ENCODE measurements at places on chromosomes 6 and 20.

DNA sequence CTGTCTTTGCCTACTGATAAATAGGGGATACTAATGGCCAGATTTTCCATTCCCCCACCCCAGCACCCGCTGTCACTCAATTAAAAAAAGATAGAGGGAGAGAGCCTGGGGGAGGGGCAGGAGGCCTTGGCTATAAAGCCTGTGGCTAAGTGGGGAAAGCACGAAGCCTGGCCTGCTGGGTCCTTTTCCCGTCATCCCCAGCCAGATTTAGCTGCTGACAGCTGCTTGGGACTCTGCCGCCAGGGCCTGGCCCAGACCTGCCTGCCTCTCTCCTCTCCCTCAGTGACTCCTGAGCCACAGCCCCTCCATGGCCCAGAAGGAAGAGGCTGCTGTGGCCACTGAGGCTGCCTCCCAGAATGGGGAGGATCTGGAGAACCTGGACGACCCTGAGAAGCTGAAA lies at the start of gene APOBEC2:
Gene APOBEC2 (plus strand): TSS at position 162 of the 400 bp plus-strand sequence. CDS start 146 bp downstream, at position 308.
- no peak for DNase-seq

GRCh38 chr6:133241901-133242636 lies 912 bp downstream of the EYA4 start:
- DNase-seq: no peak

DNA sequence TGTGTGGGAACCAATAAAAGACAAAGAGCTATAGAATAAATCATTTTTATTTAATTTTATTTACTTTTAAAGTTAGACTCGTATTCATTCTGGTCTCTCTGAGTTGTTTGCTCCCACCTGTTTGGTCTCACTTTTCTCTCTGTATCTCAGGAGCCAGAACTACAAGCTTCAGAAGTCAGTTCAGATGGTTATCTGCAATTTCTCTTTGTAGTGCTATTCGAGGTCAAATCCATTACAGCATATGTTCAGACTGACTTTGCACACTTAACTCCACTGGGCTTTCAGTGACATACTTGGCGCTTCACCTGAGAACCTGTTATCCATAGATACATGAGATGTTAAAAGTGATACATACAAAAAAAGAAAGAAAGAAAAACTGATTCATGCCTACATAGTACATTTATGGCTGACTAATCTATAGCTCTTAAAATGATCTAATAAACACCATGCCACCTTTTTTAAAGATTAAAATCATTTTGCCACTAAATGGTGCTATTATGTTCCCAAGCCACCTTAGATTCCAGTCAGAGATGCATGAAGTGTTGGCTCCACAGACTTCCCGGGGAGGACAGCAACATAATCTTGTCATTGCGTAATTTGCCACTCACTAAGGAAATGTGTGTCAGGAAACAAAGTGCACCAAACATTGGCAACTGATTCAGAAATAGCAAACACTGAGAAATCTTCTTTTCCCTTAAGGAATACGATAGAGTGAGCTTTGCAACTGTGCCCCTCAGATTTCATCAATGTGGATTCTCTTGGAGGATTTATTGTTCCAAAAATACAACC lies 396.7 kb downstream of the HACE1 start:
- DNase-seq: no peak

DNA sequence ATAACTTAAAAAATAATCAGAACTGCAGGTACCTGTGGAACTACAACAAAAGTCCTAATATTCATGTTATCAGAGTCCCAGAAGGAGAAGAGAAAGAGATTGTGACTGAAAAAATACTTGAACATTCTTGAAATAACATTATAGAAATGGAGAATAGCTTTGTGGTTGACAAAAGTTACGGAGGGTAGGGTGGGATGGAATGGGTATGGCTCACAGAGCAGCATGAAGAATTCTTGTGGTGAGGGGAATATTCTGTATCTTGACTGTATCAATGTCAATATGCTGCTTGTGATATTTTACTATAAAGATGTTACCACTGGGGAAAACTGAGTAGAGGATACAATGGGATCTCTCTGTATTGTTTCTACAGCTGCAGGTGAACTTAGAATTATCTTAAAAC lies 122.5 kb downstream of the DST start:
- no peak for DNase-seq

GRCh38 chr6:11242711-11243110 lies 10.2 kb upstream of the NEDD9 start:
- no peak for DNase-seq

DNA sequence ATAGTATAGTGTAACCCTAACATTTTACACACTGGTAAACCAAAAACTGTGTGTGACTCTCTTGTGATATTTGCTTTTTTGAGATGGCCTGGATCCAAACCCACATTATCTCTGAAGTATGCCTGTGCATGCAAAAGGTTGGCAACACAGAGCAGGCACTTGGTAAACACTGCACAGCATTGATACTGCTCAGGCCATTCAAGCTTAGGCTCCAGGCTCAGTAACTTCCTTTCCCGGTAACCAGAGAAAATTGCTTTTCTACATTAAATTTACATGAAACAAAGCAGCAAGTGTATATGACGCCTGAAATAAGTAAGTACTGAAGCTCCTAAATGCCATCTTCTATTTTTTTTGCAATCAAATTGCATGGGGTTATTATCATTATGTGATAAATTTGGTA lies 205.7 kb downstream of the EPM2A start:
- no peak for DNase-seq

DNA sequence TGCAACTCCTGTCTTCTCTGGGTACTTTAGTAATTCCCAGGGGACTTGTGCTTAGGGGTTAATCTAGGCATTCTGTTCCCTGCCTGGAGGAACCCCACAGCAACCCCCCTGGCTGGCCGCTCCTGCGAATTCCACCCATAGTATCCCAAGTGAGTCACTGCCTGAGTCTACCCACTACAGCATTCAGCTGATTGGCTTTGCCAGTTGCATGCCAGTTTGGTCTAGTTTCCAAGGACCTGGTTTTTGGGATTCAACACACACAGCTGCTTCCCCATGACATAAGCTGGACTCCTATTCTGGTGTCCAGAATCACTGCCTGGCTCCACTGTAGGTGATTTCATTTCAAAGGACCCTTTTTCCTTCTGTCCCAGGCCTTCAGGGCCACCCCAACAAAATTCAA lies 40.3 kb downstream of the PLCG1 start:
- no peak for DNase-seq

GRCh38 chr6:40520084-40520483 lies 67.1 kb downstream of the LRFN2 start:
- DNase-seq: no peak

DNA sequence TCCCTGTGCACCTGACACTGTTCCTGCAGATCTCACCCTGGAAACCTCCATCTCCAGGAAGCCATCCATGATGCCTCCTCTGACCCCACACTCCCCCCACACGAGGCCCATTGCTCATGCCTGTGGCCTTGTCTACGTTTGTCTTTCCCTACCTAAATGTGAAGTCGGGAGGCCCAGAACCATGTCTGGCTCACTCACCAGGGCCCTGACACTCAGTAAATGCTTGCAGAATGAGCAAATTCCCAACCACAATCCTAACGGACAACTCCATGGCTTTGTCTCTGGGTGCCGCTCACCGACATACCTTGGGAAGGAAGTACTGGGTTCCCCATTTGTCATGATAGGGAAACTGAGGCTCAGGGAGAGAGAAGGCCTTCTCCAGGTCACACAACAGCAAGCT lies 7.3 kb downstream of the PEDS1 start:
- DNase-seq: no peak

- DNase-seq: no peak
These were observed 66.9 kb upstream of the CLDN20 start for GRCh38 chr6:155196911-155197310.

DNA sequence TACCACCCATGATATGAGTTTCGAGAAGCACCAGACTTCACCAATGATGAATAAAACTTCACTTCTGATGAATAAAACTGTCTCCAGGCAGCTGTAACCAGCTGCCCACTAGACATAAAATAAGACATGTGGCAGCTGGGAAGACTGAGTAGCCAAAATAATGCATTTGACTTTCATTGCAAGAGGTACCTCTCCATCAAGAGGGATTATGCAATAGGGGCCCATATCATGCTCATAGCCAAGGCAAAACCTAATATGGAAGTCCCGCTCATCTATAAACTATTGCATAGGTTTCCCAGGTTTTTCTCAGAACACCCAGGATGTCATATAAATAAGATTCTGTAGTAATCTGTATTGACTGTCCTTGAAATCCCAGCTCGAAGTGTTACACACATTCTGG lies 155.5 kb downstream of the SIM1 start:
- no peak for DNase-seq

DNA sequence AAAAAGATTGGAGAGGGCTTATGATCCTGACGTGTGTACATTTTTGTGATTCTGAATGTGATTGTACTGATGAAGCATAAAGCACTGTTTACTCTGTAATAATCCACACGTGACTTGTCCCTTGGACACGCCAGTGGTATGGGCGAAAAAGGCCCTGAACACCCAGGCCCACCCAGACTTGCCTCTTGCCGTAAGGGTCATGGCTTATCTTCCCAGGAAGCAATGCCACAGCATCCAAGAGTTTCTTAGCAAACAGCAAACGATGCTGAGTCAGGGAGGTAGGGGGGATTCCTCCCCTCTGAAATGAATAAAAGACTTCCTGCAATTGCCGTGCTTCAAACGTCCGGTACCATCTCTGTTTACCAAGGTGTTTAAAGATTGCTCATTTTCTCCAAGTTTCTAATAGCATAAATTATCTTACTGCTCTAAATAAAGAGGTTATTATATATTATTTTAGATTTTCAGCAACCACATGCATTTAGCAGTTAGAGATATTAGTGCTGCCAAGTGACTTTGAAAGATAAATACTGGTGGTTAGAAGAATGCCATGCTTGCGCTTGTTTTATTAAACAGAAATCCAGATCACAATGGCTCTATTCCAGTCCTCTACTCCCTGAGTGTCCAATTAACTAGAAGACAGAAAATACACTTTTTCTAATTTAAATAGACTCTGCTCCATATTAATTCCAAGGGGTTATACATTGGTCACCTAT lies 212.8 kb upstream of the CST7 start:
- DNase-seq: no peak

GRCh38 chr20:38514947-38515346 lies 42.3 kb downstream of the RALGAPB start:
- no peak for DNase-seq

GRCh38 chr6:157013649-157014304 lies 236.6 kb downstream of the ARID1B start:
- no peak for DNase-seq

DNA sequence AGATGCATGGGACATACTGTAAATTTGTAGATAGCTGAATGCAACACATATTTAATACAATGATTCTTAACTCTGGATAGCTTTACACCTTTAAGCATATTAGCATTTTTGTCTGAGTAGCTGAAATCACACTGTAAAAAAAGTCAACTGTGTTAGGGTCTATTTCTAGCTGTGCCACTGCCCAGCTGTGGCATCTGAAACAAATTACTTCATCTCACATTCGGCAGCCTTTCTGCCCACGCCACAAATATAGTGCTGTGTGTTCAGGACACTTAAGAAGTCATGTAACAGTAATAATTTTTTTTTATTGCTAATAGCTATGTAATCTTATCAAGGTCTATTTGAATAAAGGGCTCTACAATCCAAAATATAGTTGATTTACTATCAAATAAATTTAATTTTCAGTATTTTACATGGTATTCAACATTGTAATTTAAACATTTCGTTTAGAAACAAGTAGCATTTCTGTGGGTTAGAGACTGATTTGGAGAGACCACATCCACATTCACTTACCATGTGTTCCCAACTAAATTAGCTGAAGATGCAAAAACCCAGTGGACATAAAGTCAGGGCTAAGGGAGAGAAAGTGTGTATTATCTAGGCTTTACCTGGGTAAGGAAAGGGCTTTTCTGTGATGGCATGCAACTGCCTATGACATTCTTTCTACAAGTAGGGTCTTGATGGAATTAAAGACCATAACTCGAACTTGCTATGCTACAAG lies 276.7 kb downstream of the PLCB1 start:
- no peak for DNase-seq

DNA sequence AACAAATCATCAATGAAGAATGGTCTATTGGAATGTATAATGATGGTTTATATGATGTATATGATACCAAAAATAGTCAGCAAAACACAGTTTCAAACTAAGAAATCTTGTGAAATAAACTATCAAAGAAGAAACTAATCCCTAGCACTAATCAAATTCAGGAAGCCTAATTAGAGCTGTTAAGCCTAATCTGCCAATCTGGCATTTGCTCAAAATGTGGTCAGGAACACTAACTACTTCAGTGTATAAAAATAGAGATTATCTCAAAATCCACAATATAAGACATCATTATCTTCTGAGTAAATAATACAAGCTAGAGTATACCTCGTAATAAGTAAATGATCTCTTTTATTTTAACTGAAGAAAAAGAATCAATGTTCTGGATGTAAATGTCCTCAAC lies 12.8 kb upstream of the AKAP7 start:
- no peak for DNase-seq

- no peak for DNase-seq
These were observed 65.0 kb upstream of the ASCC3 start for GRCh38 chr6:100946021-100946540.

GRCh38 chr6:34172961-34173775 lies 27.3 kb upstream of the GRM4 start:
- no peak for DNase-seq

DNA sequence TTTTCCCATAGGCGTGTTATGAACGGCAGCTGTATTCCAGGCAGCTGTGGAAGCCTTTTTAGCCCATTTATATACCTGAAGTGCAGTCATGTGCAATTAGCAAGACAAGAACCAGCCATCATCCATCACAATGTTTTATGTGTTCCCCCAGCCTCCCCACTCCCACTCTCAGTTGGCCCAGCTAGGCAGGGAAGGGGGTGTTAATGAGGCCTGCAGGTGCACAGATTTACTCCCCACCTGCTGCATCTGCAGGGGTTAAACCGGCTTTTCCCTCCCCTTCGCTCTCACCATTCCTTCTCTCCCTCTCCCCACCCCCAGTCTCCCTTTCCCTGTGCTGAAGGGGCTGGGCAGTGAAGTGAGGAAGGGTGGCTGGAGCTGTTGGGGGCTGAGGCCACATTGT lies 149.8 kb upstream of the AKAP12 start:
- DNase-seq: no peak

DNA sequence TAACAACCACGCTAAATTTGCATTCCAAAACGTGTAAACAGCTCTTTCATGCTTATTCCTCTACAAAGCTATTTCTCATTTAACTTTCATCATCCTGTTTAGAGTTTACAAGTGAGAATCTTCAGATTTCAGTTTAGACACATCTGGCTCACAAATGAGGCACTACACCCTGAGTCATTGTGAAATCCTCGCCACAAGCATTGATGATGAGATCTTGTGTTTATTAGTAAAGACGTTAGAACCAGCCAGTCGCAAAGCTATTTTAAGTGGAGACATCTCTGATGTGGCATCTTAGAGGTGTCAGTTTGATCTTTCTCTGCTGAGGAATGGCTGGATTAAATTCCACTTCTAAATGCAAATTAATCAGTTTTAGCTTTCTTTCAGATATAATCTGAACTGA lies 8.3 kb upstream of the ISM1 start:
- DNase-seq: no peak

- DNase-seq: no peak
These were observed 592 bp downstream of the CUTA start for GRCh38 chr6:33417128-33417902.

GRCh38 chr6:51552435-51552834 lies 535.0 kb downstream of the PKHD1 start:
- no peak for DNase-seq

Measured in SIG-M5 (cell line).